ENCODE measurements at places on chromosomes 2 and 18.

GRCh38 chr2:47307066-47307465, 95.9 kb upstream of the MSH2 start:
- no peak for DNase-seq

DNA sequence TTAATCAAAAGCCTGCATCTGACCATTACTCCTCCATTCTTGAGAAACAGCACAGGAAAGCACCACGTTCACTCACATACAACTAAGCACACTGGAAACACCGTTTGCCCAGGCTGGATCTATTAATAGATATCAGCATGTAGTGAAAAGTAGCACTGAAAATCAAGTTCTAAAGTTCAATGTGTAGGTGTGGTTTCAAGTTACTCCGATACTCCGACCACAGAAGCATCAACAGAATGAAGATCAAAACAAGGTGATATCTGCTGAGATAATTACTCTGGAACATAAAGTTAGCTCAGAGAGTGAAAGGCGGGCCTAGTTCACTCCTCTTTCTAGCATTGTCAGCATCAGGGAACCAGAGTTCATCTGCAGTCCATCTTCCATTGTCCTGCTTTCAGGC, 1367.4 kb upstream of the ACVR2A start:
- no peak for DNase-seq

DNA sequence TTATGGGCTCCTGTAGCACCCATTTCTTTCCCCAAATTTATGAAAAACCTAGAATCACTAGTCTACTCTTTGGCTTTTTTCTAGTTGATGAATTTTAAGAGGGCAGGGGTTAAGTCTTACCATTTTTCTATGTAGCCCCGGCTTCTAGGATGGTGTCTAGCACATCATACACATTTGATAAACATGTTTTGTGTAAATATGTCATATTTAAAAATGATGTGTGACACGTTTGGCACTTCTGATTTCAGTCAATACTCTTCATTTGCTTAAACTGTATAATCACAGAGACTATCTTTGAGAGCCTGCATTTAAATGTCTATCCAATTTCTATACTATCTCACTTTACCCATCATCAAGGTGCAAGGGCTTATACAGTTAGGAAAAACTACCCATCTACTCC, 331.1 kb downstream of the TDRD15 start:
- no peak for DNase-seq

- no peak for DNase-seq
These were observed 22.1 kb upstream of the MAT2A start for GRCh38 chr2:85516653-85517389.

- DNase-seq = no peak
These were observed 13.5 kb downstream of the SLC30A3 start for GRCh38 chr2:27249159-27249890.

GRCh38 chr18:77133835-77134496, 1.4 kb upstream of the MBP start:
- no peak for DNase-seq

- no peak for DNase-seq
These were observed 17.7 kb upstream of the ACTR3 start for GRCh38 chr2:113872201-113872600.

DNA sequence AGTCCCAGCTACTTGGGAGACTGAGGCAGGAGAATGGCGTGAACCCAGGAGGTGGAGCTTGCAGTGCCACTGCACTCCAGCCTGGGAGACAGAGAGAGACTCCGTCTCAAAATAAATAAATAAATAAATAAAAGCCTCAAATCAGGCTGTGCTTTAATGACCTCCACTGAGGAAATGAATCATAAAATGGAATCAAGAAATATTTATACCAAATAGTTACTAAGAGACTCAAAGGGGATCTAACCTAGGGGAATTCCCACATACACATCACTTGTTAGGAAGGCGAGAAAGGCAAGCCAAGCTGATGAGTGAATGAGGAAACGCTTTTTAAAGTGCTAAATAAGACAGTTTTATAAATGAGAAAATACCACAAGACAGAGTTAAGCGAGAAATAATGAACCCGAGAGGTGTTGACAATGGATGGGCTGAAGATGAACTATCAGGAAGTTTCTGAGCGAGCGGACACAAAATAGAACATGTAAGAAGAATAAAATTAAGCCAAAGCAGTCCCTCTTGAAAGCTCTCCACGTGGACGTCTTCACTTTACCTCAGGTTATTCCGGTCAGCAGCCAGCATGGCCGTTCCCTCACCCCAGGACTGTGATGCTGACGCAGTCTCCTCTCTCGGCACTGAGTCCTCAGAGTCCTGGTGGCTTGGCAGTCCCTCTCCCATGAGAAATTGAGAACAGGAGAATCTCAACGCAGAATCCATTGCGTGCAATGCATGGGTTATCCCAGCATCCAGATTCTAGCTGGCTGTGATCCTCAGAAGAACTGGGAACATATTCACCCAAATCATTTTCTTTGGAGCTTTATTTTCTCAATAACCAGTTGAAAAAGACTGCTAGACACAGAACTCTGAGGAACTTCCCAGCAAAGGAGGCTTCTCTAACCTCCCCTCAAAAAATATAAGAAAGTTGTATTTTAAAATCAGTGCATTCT, 22.3 kb downstream of the PXDN start:
- DNase-seq = no peak

DNA sequence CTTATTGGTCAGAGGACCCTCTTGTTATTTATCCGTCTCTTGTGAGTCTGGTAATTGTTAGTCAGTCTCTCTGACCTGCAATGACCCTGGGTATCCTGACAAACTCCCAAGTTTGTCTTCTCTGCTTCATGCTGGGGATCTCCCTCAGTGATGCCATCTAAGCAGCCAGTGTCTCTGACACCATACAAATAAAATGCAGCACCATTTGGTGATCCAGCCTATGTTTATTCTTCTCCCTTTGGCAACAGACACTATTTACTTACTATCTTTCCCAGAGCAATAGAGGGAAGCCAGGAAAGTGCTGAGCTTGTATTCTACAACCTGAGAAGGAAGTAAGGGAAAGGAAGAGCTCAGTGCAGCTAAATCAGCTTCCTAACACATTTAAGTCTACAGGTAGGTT, 15.9 kb downstream of the SERPINE2 start:
- DNase-seq = no peak

- DNase-seq = no peak
These were observed 38.2 kb upstream of the VIT start for GRCh38 chr2:36658277-36658748.

DNA sequence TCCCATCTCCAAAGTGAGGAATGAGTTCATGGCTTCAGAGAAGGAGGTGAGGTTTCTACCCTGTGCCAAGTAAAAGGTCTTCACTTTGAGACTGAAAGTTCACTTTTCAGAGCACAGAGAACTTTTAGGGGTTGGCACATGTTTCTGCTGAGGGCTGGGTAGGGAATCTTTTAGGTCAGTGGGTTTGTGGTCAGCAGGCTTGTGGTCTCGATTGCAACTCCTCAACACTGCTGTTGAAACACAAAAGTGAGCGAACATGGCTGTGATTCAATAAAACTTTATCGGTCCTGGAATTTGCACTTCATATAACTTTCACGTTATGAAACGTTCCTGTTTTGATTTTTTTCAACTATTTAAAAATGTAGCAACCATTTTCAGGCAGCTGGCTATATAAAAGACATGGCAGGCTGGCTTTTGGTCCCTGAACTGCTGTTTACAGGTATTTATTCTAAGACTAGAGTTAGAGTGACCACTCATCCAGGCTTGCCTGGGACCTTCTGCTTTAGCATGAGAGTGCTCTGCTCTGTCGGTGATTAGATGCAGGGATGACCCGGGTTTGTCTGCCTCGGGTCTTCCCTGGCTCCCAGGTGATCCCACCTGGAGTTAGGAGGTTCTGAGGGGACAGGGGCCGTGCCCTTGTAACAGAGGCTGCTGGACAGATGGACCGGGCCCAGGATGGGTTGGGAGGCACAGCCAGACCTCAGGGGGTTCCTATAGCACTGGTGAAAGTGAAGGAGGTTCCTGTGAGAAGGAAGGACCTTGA, 62.7 kb upstream of the TAF1B start:
- peak; percentile 57 for DNase-seq

- no peak for DNase-seq
These were observed 48.8 kb downstream of the CABYR start for GRCh38 chr18:24187689-24188088.

GRCh38 chr2:98702127-98702802, 28.7 kb downstream of the MGAT4A start:
- no peak for DNase-seq

DNA sequence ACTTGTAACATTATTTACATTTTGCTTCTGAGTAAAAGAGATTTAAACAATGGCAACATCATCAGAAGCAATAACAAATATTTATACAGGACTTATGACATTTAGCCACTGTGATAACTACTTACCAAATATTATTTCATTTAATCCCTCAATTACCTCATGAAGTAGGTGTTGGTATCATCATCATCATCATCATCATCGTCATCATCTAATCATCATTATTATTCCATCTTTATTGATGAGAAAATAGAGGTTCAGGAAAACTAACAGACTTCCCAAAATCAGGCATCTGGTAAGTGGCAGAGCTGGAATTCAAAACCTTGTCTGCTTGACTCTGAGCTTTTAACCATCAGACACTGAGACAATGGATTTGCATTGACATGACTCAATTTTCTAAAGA, 204.4 kb downstream of the NCKAP5 start:
- DNase-seq = no peak

DNA sequence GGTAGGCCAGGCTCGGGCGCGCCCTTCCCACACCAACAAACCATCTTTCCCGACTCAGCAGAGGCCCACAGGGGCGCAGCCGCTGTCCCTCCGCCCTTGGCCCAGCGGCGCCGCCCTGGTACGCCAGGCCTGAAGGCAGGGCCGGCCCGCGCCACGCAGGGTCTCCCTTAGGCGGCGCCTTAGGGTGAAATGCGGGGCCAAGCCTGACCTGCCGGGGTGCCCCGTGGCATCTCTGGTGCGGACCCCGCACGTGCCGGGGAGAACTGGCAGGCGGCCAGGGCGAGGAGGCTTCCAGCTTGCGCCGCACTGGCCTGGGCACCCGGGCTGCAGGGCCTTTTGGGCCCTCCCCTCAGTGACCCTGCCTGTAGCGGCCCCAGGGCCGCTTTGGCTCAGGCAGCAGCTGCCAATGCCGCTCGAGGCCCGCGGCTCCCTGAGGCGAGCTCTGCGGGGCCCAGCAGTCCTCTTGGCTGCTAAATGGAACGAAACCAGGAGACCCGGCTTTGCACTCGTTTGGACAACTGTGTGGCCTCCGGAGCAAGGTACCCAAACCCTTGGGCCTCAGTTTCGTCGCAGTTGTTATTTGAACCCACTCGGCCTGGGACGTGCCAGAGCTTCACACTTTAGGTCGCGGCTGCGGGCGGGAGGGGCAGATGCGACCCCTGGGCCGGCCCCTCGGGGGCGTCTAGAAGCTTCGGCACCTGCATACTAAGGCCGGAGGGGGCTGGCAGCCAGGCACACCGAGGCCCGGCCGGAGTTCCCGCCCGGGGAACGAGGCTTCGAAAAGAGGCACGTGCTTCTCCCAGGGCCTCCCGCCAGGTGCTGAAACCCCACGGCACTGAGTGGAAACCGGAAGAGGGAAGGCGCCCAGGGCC, 8.5 kb downstream of the OTX1 start:
- DNase-seq = no peak

DNA sequence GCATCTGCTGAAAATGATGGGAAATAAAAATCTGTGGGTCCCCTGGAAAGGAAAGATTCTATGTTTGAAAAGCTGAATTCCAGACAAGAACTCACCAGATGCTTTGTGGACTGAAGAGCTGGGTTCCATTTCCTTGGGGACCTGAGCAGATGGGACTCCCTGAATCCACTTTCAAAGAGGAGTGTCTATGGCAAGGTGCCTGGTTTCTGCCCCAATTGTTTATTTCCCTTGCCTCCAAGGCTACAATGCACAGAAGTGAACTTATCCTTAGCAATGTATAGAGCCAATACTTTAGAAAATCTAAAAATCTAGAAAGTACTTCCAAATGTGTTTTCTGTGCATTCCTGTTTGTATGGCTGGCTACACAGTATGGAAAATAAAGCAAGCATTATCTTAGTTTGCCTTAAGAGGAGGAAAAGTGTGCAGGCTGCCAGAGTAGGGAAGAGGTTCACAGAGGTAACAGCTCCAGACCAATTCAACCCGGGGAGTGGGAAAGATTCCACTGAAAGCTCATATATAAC, 420.5 kb downstream of the NRXN1 start:
- DNase-seq = no peak

DNA sequence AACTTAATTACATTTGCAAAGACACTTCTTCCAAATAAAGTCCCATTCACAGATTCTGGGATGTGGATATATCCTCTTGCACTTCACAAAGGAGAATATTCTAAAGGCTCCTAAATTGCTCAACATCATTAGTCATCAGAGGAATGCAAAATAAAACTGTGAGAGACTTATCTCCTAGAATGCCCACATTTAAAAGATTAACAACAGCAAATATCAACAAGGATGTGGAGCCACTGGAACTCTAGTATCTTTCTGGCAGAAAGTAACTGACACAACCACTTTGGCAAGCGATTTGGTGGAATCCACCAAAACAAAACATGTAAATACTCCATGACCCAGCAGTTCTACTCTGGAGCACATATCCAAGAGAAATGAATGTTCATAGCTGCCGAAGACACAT, 4.6 kb downstream of the NEU2 start:
- no peak for DNase-seq

- no peak for DNase-seq
These were observed 22.9 kb downstream of the COA5 start for GRCh38 chr2:98585386-98585785.

GRCh38 chr2:37730037-37730818, 58.8 kb upstream of the CDC42EP3 start:
- no peak for DNase-seq

DNA sequence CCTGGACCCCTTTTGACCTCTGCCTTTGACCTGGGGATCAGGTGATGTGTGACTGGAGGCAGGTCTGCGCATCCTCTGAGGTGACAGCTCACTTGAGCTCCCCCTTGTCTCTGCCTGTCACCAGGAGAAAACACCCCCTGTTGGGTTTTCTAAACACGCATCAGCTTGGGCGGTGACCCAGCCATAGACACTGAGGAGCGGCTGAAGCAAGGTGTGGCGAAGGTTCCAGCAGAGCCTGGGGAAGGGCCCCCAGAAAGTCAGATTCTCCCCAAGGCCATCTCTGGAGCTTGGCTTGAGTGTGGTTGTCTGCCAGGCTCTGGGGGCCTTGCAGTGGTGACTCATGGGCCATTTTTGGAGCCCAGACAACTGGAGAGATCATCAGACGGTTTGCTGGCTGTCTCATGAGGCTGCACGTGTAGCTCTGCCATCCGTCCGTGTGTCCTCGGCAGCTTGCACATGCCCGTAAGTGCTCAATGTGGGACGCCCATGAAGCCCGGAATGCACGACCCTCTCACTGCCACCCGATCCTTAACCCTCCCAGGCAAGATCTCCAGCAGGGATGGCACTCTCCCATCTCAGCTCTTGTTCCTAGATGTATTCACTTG, 29.4 kb downstream of the SIX3 start:
- no peak for DNase-seq

- no peak for DNase-seq
These were observed 148.2 kb upstream of the ITGA6 start for GRCh38 chr2:172279214-172279613.

GRCh38 chr2:29789911-29790485, 131.4 kb downstream of the ALK start:
- no peak for DNase-seq

Data from T-helper 2 cell treated with Interferon-gamma antibody and Interleukin-4, amounts not matched to agents 5 μg/mL and 100 μg/mL, for 36 hours (primary cell).